Thoracic aorta (tissue), 2 donors: ENCODE measurements at places on chromosomes 4 and X.

DNA sequence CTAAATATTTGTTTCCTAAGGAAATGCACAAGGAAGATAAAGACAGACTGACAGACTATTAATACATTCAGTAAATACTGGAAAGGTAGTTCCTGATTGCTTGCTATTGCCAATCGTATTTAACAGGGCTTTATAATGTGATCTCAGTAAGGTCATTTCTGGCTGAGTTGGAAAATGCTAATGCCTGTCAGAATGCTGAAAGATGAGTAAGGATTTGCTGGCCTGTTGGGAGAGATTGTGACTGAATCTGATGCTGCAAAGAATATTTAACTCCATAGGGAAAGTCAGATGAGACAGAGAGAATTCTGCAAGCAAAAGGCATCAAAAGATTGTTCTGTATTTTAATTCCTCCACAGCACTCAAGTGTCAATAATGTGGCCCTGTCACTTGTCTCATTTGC, 169.0 kb downstream of the BEND2 start:
- no peak for DNase-seq
- H3K27ac ChIP-seq, result no peak overlapping the region
- H3K36me3 ChIP-seq, result no peaks in the 10 kb centered on the region
- H3K4me1 ChIP-seq, result no peaks in the 10 kb centered on the region

DNA sequence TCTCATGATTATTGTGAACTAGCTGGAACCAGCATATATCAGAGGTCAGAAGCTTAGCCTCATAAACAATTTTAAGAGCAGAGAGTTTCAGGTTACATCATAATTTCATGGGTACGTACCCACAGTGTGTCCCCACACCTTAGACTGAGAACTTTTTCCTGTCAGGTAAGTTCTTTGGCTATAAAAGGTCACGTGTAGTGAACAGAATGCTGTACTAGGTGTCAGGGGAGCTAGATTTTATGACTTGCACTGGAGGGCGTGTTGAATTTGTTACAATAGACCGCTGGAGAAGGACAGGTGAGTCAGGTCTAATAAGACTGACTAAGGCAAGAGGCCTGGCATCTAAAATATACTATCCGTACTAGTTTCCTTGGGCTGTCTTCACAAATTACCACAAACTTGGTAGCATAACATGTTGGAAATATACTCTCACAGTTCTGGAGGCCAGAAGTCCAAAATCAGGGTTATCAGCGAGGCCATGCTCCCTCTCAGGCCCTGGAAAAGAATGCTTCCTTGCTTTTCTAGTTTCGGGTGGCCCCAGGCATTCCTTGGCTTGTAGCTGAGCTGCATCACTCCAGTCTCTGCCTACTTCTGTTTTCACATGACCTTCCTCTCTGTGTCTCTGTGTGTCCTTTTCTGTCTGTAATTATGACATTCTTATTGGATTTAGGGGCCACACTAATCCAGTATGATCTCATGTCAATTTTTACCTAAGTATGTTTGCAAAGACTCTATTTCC, 512.0 kb upstream of the NR3C2 start:
- no peak overlapping the region for H3K4me3 ChIP-seq
- no peaks in the 10 kb centered on the region for H3K36me3 ChIP-seq
- H3K27me3 ChIP-seq, result no peaks in the 10 kb centered on the region
- H3K27ac ChIP-seq, result no peak overlapping the region
- DNase-seq, result no peak

DNA sequence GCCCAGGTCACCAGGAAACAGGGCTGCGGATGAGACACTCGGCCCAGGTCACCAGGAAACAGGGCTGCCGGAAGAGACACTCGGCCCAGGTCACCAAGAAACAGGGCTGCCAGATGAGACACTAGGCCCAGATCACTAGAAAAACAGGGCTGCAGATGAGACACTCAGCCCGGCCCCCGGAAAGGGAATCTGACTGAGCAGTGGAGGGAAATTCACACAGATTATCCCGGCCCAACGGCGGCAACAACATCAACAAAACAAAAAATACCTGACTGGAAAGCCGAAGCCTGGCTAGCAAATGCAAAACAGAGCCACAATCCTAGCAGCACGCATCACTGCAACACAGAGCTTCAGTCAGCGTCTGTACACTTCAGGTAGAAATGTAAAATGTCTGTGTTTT, 20.7 kb downstream of the AFAP1 start:
- no peaks in the 10 kb centered on the region for H3K36me3 ChIP-seq
- no peak overlapping the region for H3K27ac ChIP-seq
- H3K27me3 ChIP-seq, result no peaks in the 10 kb centered on the region

GRCh38 chr4:4637710-4638109, 95.9 kb upstream of the STX18 start:
- no peak overlapping the region for H3K4me3 ChIP-seq
- no peaks in the 10 kb centered on the region for H3K4me1 ChIP-seq
- H3K27ac ChIP-seq, result no peak overlapping the region
- no peak for DNase-seq
- no peaks in the 10 kb centered on the region for H3K36me3 ChIP-seq
- no peaks in the 10 kb centered on the region for H3K27me3 ChIP-seq

GRCh38 chrX:85503258-85504158, 124.0 kb upstream of the POF1B start:
- no peak overlapping the region for H3K27ac ChIP-seq
- no peak overlapping the region for H3K4me3 ChIP-seq
- no peaks in the 10 kb centered on the region for H3K36me3 ChIP-seq
- H3K27me3 ChIP-seq, result no peaks in the 10 kb centered on the region

DNA sequence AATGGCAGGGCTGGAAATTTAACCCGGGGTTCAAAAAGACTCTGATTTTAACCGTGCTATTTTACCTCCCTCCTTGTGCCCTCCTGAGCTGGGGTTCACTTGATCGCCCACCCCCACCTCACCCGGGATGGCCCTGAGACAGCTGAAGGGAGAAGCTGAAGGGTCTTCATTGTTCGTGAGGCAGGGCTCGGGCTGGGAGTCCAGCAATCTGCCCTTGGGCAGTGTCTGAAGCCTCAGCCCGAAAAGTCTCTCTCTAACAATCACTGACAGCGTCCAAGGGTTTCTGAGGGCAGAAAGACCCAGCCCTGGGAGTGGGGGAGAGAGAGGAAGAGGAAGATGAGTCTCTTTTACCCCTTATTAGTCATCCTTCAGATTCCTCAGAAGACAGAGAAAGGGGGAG, 39.4 kb upstream of the PHOX2B start:
- no peaks in the 10 kb centered on the region for H3K36me3 ChIP-seq
- H3K4me3 ChIP-seq, result no peak overlapping the region
- no peak overlapping the region for H3K27ac ChIP-seq
- H3K4me1 ChIP-seq, result no peaks in the 10 kb centered on the region
- no peaks in the 10 kb centered on the region for H3K27me3 ChIP-seq

DNA sequence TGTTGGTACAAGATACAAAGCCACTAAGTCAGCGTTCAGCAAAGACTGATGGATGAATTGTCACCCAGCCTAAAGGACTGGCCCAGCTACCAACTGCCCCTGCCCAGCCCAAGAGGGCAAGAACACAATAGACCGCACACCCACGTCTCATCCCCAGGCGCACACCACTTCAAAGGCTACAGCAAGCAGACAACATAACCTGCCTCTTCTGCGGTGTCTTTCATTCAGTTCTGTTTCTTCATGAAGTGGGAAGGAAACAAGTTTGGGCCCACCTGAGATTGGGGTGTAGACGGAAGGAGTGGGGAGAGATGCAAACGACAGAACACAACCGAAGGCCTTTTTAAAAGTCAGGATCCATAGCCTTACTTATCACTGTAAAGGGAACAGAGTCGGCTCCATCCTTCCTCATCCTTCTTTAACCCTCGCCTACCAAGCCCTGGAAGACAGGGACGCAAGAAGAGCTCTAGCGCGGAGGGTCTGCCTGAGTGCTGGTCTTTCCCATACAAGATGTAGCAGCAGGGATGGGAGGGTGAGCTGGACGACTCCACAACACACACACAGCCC, 691 bp downstream of the SCARB2 start:
- H3K27me3 ChIP-seq, result no peaks in the 10 kb centered on the region
- no peak for DNase-seq
- H3K4me3 ChIP-seq, result peak overlapping the region; percentile 90
- no peaks in the 10 kb centered on the region for H3K36me3 ChIP-seq

DNA sequence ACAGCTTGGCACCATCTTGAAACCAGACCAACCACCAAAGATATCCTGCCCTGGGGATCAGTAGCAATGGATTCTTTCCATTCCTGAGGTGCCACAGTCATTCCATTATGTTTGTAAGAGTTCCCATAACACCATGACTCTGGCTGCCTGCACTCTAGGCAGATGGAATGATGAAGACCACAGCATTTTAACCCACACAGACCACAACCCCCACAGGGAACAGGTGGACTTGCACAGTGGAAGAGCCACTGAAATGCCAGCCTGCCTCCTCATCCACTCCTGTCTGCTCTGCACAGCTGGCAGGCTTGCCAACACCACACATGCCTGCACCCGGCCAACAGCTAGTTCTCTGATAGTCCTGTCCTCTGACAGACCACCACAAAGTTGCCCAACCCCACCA, 2362.2 kb upstream of the AGA start:
- H3K27ac ChIP-seq, result no peak overlapping the region
- no peaks in the 10 kb centered on the region for H3K4me1 ChIP-seq
- H3K4me3 ChIP-seq, result no peak overlapping the region

- no peaks in the 10 kb centered on the region for H3K27me3 ChIP-seq
- H3K4me1 ChIP-seq, result no peaks in the 10 kb centered on the region
- DNase-seq, result no peak
Measured at GRCh38 chr4:102312417-102312816, 32.9 kb downstream of the SLC39A8 start.

DNA sequence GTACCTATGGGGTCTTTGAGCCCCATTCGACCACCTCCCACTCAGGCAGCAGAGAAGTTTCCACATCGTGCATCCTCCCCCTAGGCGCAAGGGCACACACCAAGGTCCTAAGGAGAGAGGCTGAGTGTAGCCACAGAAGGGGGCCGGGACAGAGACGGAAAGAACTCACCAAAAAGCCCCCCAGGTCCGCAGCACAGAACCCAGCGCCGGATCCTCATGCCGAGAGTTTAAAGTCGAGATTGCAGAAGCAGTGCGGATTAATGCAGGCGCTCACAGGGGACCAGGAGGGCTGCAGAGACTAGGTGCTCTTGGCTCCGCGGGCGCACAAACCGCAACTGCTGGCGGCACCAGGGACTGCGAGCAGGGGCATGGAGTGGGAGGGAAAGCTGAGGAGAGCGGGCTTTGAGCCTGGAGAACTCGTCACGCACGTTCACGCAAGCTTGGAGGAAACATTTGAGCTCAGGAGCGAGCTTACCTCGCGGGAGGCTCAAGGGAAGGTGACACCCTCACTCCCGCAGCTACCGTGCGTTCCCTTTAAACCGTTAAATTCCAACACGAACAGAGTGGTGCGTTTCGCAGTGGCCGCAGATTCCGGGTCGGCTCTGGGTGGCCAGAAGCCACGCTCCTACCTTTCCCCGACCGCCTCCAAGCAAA, 8.5 kb downstream of the NKX3-2 start:
- DNase-seq, result no peak
- no peak overlapping the region for H3K27ac ChIP-seq
- H3K27me3 ChIP-seq, result peaks cover 24% of the 10 kb centered on the region

DNA sequence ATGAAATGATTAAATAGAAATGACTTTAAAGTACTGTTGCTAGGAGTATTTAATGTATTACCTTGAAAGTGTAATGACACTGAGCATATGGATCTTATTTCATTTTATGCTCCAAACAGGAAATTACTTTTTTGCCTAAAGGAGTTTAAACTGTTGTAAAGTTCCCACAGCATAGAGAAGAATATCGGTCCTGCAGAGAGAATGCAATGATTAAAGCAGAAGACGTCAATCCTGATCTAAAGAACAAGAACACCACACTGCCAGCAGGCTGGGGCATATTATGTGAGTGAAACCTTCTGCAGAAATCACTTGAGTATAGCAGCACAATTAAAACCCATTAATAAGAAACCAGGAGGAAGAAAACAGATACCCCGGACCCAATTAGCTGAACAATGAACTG, 72.8 kb upstream of the CAMK2D start:
- peaks cover 3% of the 10 kb centered on the region for H3K4me1 ChIP-seq
- H3K4me3 ChIP-seq, result no peak overlapping the region
- H3K36me3 ChIP-seq, result no peaks in the 10 kb centered on the region

- H3K4me1 ChIP-seq, result no peaks in the 10 kb centered on the region
- no peaks in the 10 kb centered on the region for H3K36me3 ChIP-seq
- H3K4me3 ChIP-seq, result no peak overlapping the region
- no peak overlapping the region for H3K27ac ChIP-seq
- DNase-seq, result no peak
- no peaks in the 10 kb centered on the region for H3K27me3 ChIP-seq
Measured at GRCh38 chrX:38206036-38206435, 14.6 kb downstream of the SRPX start.

GRCh38 chrX:112874175-112874574, 33.5 kb upstream of the AMOT start:
- H3K4me3 ChIP-seq, result no peak overlapping the region
- no peaks in the 10 kb centered on the region for H3K4me1 ChIP-seq
- H3K27me3 ChIP-seq, result no peaks in the 10 kb centered on the region
- H3K27ac ChIP-seq, result no peak overlapping the region
- no peaks in the 10 kb centered on the region for H3K36me3 ChIP-seq
